Esophagus squamous epithelium (tissue), 5 donors: ENCODE measurements at places on chromosomes 3 and 15.

DNA sequence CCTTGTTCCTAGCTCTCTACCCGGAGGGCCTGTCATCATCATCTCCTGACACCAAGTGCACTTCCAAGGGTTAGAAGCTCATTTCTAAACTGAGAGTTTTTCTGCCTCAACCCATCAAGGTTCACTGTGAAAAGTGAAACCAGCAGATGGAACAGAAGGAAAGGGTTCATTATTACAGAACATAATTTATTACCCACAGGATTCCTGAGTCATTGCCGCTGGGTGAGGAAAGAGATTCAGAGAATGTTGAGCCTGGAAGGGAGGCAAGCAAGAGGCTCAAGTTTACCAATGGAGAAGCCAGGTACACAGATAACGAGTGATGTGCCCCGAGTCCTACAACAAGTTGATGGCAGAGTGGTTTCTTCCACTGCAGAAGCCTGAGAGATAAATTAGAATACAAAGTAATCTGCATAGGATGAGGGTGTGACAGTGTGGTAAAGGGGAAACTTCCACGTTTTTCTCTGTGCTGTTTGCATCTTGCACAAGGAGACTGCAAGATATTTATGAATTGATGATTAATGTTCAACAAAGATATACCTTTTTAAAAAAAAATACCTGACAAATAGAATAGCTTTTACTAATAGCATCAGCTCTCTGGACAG is 80.5 kb upstream of the SETMAR start:
- DNase-seq: no peak

DNA sequence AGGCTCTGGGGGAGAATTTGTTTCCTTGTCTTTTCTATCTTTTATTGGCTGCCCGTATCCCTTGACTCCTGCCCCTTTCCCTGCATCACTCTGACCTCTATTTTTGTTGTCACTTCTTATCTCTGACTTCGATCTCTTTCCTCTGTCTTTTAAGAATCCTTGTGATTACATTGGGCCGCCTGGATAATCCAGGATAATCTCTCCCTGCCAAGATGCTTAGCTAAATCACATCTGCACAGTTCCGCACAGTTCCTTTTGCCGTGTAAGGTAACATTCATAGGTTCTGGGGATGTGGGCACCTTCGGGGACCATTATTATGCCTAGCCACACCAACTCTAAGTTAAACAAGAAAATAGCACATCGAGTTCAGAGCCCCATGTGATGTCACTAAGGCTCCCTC is 103.0 kb upstream of the DPPA4 start:
- DNase-seq: no peak

DNA sequence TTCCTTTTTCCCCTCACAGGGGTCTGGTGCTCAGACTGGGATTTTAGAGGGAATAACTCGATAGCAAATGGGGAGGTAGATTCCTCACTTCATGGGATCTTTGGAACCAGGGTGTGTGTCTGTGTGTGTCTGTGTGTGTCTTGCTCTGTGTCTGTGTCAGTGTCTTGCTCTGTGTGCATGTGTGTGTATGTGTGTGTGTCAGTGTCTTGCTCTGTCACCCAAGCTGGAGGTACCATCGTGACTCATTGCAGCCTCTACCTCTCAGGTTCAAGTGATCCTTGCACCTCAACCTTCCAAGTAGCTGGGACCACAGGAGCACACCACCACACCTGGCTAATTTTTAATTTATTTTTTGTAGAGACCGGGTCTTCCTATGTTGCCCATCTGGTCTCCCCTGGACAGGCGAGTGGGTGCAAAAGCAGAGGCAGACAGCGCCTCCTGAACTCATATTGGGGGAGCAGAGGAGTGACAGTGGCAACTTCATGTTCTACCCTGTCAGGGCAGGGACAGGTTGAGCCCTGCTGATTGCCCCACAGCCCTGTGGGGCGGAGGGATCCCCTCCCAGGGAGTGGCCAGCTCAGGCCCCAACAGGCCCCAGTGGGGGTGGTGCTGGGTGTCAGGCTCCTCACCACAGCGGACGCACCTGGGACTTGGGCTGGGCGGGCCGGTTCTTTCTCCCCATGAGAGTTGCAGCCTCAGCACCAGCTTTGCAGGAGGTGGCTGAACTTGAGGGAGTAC is 10.4 kb upstream of the SEMA4B start:
- DNase-seq: no peak

DNA sequence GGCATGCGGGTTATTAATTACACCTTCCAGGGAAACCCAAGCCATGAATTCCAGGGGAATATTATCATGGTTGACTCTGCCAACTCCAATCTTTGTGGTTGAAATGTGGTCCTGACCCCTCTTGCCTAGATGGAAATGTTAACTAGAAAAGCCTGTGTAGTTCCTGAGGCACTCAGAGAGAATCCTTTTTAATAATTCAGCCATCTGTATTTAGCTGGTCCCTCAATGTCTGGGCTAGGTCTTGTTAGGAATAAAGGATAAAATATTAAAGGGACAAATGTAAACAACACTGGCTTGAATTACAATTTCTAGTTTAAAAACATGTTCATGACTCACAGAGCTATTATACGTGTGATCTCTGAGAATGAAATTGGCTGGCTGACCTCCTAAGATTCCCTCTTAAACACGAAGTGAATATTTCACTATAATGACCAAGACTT is 435.2 kb upstream of the SUCLG2 start:
- no peak for DNase-seq
